ENCODE measurements at places on chromosomes 4 and X. TPM values are rescaled to one million over a fixed set of nuclear protein-coding genes. Genes with fewer than 3 reads are reported as not detected.
A peak's percentile ranks its signal among the peaks of the same experiment; 100 is the strongest.

The L1CAM gene
- total RNA-seq = 27.6 TPM

The DMRTC1 gene
- total RNA-seq = not detected

The BBS12 gene
- 2.6 TPM for total RNA-seq

The CLDN2 gene
- not detected for total RNA-seq

The GAGE12C gene
- total RNA-seq = not detected

The F8A2 gene
- total RNA-seq = not detected

The ARAP2 gene
- total RNA-seq = 4.8 TPM

The AFM gene
- not detected for total RNA-seq

- H3K4me3 ChIP-seq = no peak overlapping the region
- no peaks in the 10 kb centered on the region for H3K36me3 ChIP-seq
- H3K4me1 ChIP-seq = no peaks in the 10 kb centered on the region
These were observed 114.3 kb upstream of the EMCN start for GRCh38 chr4:100632163-100632562.

DNA sequence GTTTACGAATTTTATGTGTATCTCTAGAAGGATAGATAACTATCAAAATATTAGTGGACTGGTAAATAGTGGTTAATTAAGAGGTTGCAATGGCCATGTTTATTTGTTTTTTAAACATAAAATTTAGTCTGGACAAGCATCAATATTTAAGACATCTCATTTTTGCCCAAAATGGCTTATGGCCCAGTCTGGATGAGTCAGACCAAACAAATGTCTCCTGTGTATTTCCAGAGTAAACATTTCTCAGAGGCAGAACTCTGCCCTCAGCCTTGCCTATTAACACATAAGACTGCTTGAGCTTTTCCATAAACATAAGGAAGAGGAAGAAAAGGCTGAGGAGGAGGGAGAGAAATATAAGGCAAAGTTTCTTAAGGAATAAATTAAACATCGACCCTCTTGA is 277.1 kb upstream of the DIAPH2 start:
- peaks cover 14% of the 10 kb centered on the region for H3K4me1 ChIP-seq
- DNase-seq = no peak
- H3K27ac ChIP-seq = no peak overlapping the region
- H3K27me3 ChIP-seq = no peaks in the 10 kb centered on the region

DNA sequence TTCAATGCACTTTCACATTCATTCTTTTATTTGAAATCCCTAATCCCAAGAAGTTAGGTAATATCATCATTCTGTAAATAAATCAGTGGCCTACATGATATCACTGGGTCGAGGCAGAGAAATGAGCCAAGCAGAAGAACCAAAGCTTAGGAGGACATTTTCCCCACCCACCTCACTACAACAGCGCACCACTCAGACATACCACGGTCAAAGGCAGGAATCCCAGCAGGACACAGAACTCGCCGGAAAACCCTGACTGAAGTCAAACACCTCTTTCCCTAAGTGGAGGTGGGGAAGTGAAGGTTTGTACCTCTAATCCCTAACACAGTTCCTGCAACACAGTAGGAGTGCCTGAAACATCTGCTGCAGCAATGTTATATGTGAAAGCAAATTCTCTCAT is 21.5 kb downstream of the RELL1 start:
- H3K4me1 ChIP-seq = peaks cover 52% of the 10 kb centered on the region
- peak; percentile 54 for DNase-seq
- no peak overlapping the region for H3K27ac ChIP-seq
- no peaks in the 10 kb centered on the region for H3K36me3 ChIP-seq
- no peak overlapping the region for H3K4me3 ChIP-seq
- H3K27me3 ChIP-seq = no peaks in the 10 kb centered on the region

- H3K27ac ChIP-seq = peak overlapping the region; percentile 34
- no peak for DNase-seq
- H3K36me3 ChIP-seq = no peaks in the 10 kb centered on the region
These were observed 14.9 kb downstream of the RPS3A start for GRCh38 chr4:151114338-151114737.

- no peaks in the 10 kb centered on the region for H3K4me1 ChIP-seq
- H3K36me3 ChIP-seq = no peaks in the 10 kb centered on the region
- H3K4me3 ChIP-seq = no peak overlapping the region
- DNase-seq = no peak
- no peaks in the 10 kb centered on the region for H3K27me3 ChIP-seq
- no peak overlapping the region for H3K27ac ChIP-seq
These were observed 165.1 kb upstream of the ATP6AP2 start for GRCh38 chrX:40415675-40416074.

- no peaks in the 10 kb centered on the region for H3K36me3 ChIP-seq
- H3K27ac ChIP-seq = no peak overlapping the region
- peaks cover 4% of the 10 kb centered on the region for H3K4me1 ChIP-seq
- no peak overlapping the region for H3K4me3 ChIP-seq
- no peaks in the 10 kb centered on the region for H3K27me3 ChIP-seq
- DNase-seq = peak; percentile 17
These were observed 495.4 kb downstream of the PACRGL start for GRCh38 chr4:21195682-21196081.

GRCh38 chr4:13399257-13399656 is 84.9 kb downstream of the RAB28 start:
- no peak overlapping the region for H3K27ac ChIP-seq
- no peaks in the 10 kb centered on the region for H3K27me3 ChIP-seq
- no peak for DNase-seq
- H3K4me3 ChIP-seq = no peak overlapping the region

- no peaks in the 10 kb centered on the region for H3K27me3 ChIP-seq
- no peak overlapping the region for H3K4me3 ChIP-seq
- H3K27ac ChIP-seq = no peak overlapping the region
- no peaks in the 10 kb centered on the region for H3K4me1 ChIP-seq
- peak; percentile 30 for DNase-seq
- no peaks in the 10 kb centered on the region for H3K36me3 ChIP-seq
These were observed 1.5 kb upstream of the FATE1 start for GRCh38 chrX:151714362-151714761.

DNA sequence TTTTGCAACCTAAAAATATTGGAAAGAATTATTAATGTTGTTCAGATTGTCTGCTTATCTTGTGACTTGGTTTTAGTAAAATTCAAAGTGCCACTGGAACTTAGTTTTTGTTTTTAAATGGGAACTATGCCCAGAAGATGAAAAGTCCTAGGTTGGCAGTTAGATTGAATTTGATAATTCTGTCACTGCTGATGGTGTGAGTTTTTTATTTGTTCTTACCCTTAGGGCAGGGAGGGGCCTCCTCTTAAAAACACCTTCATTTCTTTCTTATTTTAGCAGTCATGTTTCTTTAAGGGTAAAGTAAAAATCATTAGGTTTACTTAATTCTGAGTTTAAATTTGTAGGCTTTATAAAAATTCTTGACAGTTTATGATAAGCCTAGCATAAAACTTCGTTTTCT is 80.6 kb downstream of the AFF1 start:
- no peaks in the 10 kb centered on the region for H3K36me3 ChIP-seq
- H3K27me3 ChIP-seq = no peaks in the 10 kb centered on the region
- no peak overlapping the region for H3K4me3 ChIP-seq
- peaks cover 71% of the 10 kb centered on the region for H3K4me1 ChIP-seq
- DNase-seq = no peak

DNA sequence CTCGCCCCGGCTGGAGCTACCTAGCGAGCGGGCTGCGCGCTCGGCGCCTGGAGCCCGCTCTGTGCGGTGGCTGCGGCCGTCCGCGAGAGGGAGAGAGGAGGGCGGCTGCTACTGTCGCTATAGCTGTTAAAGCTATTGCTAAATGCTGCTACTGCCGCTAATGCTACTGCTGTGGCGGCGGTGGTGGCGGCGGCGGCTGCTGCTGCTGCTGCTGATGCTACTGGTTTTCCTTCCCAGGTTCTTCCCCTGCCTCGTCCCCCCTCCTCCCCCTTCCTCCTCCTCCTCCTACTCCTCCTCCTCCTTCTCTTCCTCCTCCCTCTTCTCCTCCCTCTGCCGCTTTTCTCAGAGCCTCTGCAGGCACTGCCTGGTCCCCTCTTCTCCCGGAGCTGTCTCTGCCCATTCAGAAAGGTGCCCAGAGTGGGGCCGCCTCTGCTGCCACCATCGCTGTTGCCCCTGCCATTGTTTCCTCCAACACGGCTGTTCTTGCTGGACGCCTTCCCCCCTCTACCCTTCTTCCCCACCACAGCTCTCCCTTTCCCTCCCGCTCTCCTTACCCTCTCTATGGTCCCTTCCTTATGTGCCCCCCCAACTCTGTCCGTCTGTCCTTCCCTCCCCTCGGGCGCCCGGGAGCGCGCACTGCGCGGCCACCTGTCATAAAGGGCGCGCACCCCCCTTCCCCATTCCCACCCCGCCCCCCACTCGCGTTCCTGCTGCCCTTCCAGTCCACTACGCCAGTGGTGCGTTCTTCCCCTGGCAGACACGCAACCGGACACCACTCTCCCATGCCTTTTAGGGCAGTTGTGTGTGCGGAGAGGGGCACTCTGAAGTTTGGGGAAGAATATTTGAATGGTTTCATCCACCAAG is at the start of gene NEXMIF:
Gene NEXMIF (minus strand): TSS at position 228 of the 864 bp plus-strand sequence.
- peaks cover 40% of the 10 kb centered on the region for H3K27me3 ChIP-seq
- H3K36me3 ChIP-seq = no peaks in the 10 kb centered on the region
- peak; percentile 69 for DNase-seq

DNA sequence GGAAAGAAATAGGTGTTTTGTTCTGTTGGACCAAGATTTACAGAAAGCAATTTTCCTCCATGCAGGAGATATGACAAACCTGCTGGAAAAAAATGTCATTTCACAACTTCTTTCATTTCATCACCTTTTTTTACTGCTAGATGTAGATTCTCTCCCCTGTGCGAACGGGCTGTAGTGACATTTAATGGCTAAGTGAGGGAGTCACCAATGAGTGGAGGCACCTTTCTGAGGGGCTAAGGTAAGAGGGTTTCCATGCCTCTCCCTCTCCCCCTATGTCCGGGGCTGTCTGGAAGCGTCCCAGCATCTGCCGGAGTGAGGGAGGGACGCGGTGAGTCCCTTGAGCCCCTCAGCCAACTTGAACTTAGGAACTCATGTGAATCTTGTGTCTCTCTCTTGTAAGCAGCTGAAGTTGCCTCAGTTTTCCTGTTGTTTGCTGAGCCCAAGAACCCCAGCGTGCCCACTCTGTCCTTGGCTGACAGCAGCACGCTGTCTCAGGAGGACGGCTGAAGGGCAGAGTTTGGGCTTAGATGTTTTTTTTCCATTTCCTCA is 42.3 kb downstream of the DCTD start:
- no peaks in the 10 kb centered on the region for H3K4me1 ChIP-seq
- H3K27ac ChIP-seq = no peak overlapping the region
- H3K4me3 ChIP-seq = no peak overlapping the region
- no peak for DNase-seq
- no peaks in the 10 kb centered on the region for H3K27me3 ChIP-seq

DNA sequence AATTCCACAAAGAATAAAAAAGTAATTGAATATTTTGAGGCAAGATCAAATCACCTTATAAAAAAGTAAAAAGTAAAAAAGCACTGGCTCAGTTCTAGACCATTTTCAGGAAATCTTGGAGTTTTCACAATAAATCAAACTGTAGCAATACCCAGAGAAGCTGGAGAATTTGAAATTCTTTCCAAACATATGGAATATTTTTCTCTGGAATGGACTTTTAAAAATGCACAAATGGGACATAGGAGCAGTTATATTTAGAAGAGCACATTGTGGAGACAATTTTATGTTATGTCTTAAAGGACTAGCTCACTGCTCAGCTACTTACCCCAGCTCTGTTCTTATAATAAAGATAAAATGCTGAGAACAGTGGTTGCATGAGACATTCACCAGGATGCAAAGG is 211.9 kb upstream of the KIT start:
- no peaks in the 10 kb centered on the region for H3K36me3 ChIP-seq
- H3K4me3 ChIP-seq = no peak overlapping the region
- no peak overlapping the region for H3K27ac ChIP-seq
- no peaks in the 10 kb centered on the region for H3K4me1 ChIP-seq

GRCh38 chrX:119523664-119524184 is 41.5 kb downstream of the STEEP1 start:
- DNase-seq = no peak
- H3K4me1 ChIP-seq = no peaks in the 10 kb centered on the region
- no peak overlapping the region for H3K27ac ChIP-seq
- H3K4me3 ChIP-seq = no peak overlapping the region
- H3K36me3 ChIP-seq = no peaks in the 10 kb centered on the region

GRCh38 chr4:37685161-37685822 is 884 bp downstream of the RELL1 start:
- peak; percentile 21 for DNase-seq
- H3K27me3 ChIP-seq = peaks cover 24% of the 10 kb centered on the region
- H3K36me3 ChIP-seq = no peaks in the 10 kb centered on the region
- peaks cover 32% of the 10 kb centered on the region for H3K4me1 ChIP-seq
- no peak overlapping the region for H3K27ac ChIP-seq
- peak overlapping the region; percentile 60 for H3K4me3 ChIP-seq

- no peak overlapping the region for H3K4me3 ChIP-seq
- no peak overlapping the region for H3K27ac ChIP-seq
- no peaks in the 10 kb centered on the region for H3K36me3 ChIP-seq
- H3K4me1 ChIP-seq = no peaks in the 10 kb centered on the region
These were observed 63.5 kb downstream of the PJA1 start for GRCh38 chrX:69101683-69102251.

- H3K36me3 ChIP-seq = no peaks in the 10 kb centered on the region
- peaks cover 4% of the 10 kb centered on the region for H3K4me1 ChIP-seq
- no peak overlapping the region for H3K4me3 ChIP-seq
- no peaks in the 10 kb centered on the region for H3K27me3 ChIP-seq
- no peak overlapping the region for H3K27ac ChIP-seq
- DNase-seq = no peak
These were observed 215.2 kb upstream of the PSAPL1 start for GRCh38 chr4:7649741-7650531.

GRCh38 chr4:186392017-186392416 is 126.0 kb downstream of the F11 start:
- H3K36me3 ChIP-seq = no peaks in the 10 kb centered on the region
- no peak for DNase-seq

DNA sequence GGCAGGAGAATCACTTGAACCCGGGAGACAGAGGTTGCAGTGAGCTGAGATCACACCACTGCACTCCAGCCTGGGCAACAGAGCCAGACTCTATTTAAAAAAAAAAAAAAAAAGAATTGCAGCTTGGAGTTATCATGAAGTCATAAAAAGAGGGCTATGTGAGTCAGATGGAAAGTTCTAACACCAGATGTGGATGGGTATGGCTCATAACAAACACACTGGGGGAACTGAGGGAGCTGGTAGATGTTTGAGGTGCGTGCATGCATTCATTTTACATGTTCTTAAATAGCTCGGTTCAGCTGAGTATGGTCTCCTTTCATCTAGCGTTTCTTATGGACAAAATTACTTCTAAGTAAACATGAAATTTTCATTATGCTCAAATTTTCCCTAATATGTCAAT is 11.7 kb downstream of the TRMT2B start:
- no peaks in the 10 kb centered on the region for H3K4me1 ChIP-seq
- no peak for DNase-seq

- H3K36me3 ChIP-seq = peaks cover 4% of the 10 kb centered on the region
- no peak for DNase-seq
- H3K27ac ChIP-seq = peak overlapping the region; percentile 12
- no peak overlapping the region for H3K4me3 ChIP-seq
- peaks cover 8% of the 10 kb centered on the region for H3K4me1 ChIP-seq
- H3K27me3 ChIP-seq = no peaks in the 10 kb centered on the region
These were observed 66.8 kb downstream of the USP46 start for GRCh38 chr4:52592287-52592686.

- no peak overlapping the region for H3K27ac ChIP-seq
- H3K36me3 ChIP-seq = no peaks in the 10 kb centered on the region
- H3K27me3 ChIP-seq = no peaks in the 10 kb centered on the region
- H3K4me3 ChIP-seq = no peak overlapping the region
- H3K4me1 ChIP-seq = no peaks in the 10 kb centered on the region
- DNase-seq = no peak
These were observed 52.6 kb downstream of the OSTC start for GRCh38 chr4:108702960-108703359.

- H3K4me3 ChIP-seq = no peak overlapping the region
- peak; percentile 14 for DNase-seq
- no peaks in the 10 kb centered on the region for H3K36me3 ChIP-seq
- H3K27me3 ChIP-seq = no peaks in the 10 kb centered on the region
These were observed 228.2 kb downstream of the FBXW7 start for GRCh38 chr4:152307669-152308068.
